ENCODE measurements at places on chromosomes 3 and 15. TPM values are rescaled to one million over a fixed set of nuclear protein-coding genes. Genes with fewer than 3 reads are reported as not detected.

GRCh38 chr15:90386221-90386620 lies 1.8 kb upstream of the IQGAP1 start:
- DNase-seq: no peak

DNA sequence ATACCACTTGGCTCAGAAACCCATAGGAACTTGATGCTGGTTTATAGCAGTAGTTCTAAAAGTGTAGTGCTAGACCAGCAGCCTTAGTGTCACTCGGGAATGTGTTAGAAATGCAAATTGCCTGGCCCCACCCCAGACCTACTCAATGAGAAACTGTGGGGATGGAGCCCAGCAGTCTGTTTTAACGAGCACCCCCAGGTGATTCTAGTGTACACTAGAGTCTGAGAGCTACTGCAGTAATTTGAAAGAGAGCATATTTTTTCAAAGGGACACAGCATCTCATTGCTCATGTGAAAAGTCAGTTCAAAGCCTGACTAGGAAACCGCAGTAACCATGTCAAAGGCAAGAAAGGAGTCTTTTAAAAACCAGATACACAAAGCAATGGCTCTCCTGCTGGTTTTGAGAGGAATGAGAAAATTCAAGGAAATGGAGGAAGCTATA lies 313.4 kb downstream of the SQOR start:
- DNase-seq: no peak

GRCh38 chr15:49035825-49036224 lies 10.4 kb downstream of the SECISBP2L start:
- no peak for DNase-seq

GRCh38 chr3:62145086-62145757 lies 228.1 kb downstream of the FEZF2 start:
- DNase-seq: no peak

- DNase-seq: no peak
Observed at GRCh38 chr15:67091980-67092677, 26.7 kb downstream of the SMAD3 start.

DNA sequence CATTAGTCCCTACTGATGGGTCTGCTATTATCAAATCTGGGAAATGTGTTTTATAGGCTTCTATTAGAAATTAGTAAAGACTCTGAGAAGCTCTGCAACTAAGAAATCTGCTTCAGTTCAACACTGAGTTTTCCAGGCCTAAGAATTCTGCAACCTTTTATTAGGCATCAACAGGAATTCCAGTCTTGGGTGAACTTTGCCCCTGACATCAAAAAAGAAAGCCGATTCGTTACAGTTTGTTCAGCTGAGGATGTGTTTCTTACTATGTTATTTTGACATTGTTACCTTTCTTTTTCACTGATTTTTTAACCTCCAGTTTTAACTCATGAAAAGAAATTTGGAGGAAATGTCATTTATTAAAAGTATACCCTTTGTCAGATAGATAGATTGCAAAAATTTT lies 131.5 kb upstream of the KCNH8 start:
- no peak for DNase-seq

- no peak for DNase-seq
Observed at GRCh38 chr3:124784686-124785382, 54.6 kb downstream of the UMPS start.

GRCh38 chr3:123623346-123623880 lies 38.6 kb upstream of the HACD2 start:
- DNase-seq: no peak

- no peak for DNase-seq
Observed at GRCh38 chr3:159266779-159267178, 464.9 kb downstream of the MFSD1 start.

- no peak for DNase-seq
Observed at GRCh38 chr15:74422652-74423430, 10.9 kb downstream of the SEMA7A start.

DNA sequence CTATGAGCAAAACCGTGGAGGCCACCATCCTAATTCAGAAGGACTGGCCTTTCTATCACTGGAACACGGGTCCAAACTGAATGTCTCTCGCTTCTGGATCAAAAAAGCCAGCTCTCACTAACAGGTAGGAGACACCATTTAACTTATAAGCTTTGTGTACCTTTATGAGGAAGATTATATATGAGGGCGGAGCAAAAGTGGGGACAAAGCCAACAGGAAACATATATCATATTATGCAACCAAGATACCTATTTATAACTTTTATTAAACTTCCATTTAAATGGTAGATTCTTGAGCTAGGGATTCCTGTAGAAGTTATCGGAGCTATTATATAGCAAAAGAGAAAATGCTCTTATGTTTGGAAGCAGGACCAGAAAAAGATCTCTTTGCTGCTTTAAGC lies 78.4 kb downstream of the IGF2BP2 start:
- DNase-seq: no peak

DNA sequence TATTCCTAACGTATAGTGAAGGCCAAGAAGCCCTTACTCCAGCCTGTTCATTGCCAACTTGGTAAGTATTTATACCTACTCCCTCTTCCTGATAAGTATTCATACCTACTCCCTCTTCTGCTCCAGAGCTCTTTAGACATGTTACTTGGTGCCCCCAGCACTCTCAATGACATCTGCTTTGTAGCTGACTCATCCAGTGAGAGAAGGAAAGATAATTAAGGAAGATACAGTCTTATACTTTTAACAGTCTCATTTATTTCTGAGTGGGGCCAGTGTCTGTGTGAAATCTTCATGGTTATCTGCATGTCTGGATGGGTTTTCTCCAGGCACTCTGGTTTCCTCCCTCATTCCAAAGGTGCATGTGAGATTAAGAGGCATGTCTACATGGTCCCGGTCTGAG lies 698.7 kb downstream of the FHIT start:
- no peak for DNase-seq

DNA sequence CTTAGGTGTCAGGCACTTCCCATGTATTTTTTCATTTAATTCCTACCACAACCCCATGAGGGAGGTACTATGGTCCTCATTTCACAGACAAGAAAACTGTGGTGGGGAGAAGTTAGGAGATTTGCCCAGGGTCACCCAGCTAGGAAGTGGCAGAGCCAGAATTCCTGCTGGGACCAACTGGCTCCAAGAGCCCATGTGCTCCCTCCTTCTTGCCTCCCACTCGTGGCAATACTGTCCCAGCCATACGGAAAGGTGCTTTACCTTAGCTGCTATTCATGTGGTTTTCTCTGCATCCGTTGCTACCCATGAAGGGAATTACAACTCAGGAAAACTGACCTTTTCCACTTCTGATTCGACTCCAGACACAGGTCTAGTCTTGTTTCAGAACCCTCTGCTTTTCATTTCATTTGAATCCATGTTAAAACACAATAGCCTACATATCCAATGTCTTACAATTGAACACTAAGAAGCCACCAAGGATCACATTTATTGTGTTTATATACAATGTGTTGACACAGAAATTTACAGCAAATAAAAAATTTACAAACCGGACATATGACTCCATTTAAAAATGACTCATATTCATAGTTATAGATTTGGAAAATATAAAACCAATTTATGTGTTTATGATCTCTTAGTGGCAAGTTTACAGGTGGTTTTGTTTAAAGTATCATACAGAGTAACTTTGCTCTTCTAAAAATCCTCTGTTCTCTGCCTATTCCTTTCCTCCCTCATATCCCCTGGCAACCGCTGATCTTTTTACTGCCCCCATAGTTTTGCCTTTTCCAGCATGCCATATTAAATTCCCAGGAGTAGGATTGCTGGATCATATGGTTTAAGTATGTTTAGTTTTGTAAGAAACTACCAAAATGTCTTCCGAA lies 58.8 kb downstream of the BTD start:
- DNase-seq: no peak

- DNase-seq: no peak
Observed at GRCh38 chr3:181728470-181729340, 17.0 kb downstream of the SOX2 start.

DNA sequence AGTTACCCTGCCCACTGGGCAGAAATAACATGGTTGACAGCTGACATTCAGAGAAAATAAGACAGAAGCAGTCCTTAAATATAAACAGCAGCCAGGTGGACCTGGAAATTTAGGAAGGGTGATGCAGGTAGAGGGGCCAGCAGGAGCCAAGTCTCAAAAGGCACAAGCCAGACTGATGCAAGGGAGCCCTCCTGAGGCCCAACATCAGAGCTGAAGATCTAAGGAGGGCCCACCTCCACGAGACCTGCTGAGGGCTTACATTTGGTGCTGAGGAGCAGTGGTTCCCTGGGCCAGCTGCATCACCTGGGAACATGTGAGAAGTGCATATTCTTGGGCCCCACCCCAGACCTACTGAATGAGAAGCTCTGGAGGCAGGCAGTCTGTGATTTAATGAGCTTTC lies 105.5 kb upstream of the TRIM42 start:
- no peak for DNase-seq

GRCh38 chr15:75759416-75760130 lies 46.9 kb upstream of the CSPG4 start:
- no peak for DNase-seq

- DNase-seq: peak; percentile 47
Observed at GRCh38 chr15:28123408-28124023, 24.4 kb upstream of the OCA2 start.

- no peak for DNase-seq
Observed at GRCh38 chr3:196192036-196192523, 19.1 kb downstream of the ZDHHC19 start.

GRCh38 chr15:101069654-101069973 lies 150.5 kb downstream of the LRRK1 start:
- no peak for DNase-seq

DNA sequence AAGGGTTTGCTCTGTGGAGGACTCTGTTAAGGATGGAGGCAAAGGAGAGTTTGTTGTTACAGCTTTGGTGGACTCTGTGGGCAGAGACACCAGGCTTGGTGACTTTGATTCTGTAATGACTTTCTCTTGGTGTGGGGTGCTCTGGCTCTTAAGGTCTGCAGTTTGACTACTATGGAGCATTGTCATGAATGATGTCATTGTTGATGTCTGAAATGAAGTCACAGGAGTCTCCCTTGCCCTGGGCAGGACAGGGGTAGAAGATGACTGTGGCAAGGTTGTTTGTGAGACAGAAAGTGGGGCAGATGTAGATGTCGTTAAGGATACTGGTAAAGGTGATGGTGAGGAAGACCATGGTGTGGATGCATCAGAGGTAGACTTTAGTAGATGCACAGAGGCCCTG lies 42.7 kb downstream of the HEG1 start:
- no peak for DNase-seq

GRCh38 chr3:161393803-161394202 lies 22.5 kb upstream of the SPTSSB start:
- no peak for DNase-seq

Gene FETUB
- polyA plus RNA-seq: not detected

Gene LYZL4
- polyA plus RNA-seq: not detected

Gene CXCR6
- 3.5 TPM for polyA plus RNA-seq

Gene STRA6
- polyA plus RNA-seq: 0.64 TPM

Gene ATP13A5
- polyA plus RNA-seq: 0.07 TPM

Gene ARHGAP11A
- 0.84 TPM for polyA plus RNA-seq

Gene PSTPIP1
- 1.4 TPM for polyA plus RNA-seq

Gene MGLL
- 14.0 TPM for polyA plus RNA-seq

Gene MINDY2
- polyA plus RNA-seq: 5.7 TPM

Gene SLC51A
- 10.5 TPM for polyA plus RNA-seq

Gene CCR8
- not detected for polyA plus RNA-seq

Gene ATP13A4
- 0.30 TPM for polyA plus RNA-seq

Gene CPA3
- 2.6 TPM for polyA plus RNA-seq

Gene SECISBP2L
- 26.8 TPM for polyA plus RNA-seq

Gene SLC22A13
- not detected for polyA plus RNA-seq

Gene LRRC31
- not detected for polyA plus RNA-seq

Gene RBPMS2
- 6.0 TPM for polyA plus RNA-seq

Gene THRB
- polyA plus RNA-seq: 6.5 TPM

Gene SPINK8
- polyA plus RNA-seq: not detected
